ENCODE measurements at places on chromosomes 11 and 22.
A peak's percentile ranks its signal among the peaks of the same experiment; 100 is the strongest.

DNA sequence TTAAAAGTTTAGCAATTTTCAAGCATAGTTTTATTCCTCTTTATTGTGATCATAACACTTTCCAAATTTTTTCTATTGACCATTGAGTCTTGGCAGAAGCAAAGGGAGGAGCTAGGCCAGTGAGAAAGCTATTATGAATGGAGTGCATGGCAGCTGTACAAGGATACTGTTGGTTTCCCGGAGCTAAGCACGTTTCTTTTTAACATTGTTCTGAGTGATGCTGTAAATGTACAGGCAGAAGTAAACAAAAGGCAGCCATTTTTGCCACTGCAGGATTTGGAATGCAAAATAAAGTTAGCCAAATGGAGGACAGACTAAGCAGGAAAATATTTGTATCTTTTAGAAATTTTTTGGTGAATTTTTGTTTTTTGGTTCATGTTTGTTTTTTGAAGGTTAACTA is 16.2 kb downstream of the CBL start:
- no peak for DNase-seq

DNA sequence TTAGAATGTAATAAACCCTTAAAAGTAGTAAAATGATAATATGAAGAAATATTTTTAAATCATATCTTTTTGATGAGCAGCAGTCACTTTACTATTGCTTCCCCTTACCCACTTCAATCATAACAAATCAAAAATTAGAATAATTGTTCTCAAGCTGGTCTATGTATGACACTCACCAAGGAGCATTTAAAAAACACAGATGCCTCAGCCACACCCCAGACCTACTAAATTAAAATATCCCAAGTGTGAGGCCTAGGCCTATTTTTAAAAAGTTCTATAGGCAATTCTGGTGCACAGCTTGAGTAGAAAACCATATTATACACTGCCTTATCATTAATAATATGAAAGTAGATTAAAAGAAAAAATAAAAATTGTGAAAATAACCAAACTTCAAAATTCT is 15.2 kb downstream of the KIF18A start:
- DNase-seq: no peak

DNA sequence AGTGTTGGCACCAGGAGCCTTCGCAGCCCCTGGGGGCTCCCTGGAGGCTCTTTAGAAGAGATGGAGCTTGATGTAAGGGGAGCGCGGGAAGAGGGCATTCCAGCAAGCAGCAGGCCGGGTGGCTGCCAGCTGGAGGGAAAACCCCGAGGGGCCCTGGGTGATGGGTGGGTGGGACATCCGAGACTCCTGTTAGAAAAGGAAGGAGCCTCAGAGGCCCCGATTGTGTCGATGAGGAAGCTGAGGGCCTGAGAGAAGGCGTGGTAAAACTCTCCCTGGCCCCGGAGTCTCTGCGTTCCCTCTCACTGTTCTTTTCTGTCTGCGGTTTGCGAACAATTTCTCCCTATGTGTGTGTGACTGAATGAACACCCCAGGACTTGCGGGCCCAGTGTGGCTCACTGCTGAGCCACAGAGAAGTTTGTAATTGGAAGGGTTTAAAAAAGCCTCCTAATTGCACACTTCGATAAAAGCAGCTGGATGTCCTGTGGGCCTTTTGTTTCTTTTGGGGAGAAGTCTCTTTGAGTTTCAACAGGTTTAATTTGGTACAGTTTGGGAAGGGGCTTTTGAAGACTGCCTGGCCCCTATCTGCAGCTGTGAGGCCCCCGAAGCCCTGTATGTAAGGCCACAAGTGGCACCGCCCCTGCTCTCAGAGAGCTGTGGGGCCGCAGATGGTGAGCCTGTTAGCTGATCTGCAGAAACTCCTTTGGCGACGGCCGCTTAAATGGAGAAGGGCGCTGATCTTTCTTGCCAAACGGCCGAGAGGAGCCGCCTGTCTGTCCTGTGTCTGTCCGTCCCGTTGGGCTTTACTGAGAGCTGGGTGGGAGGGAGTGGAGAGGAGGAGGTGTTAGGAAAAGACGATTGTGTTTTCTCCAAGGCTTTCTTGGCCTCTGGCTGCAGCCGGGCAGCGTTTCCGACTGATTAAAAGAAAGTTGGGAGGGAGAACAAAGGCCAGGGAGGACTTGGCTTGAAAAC is 2.0 kb downstream of the FBLN1 start:
- peak; percentile 77 for DNase-seq

DNA sequence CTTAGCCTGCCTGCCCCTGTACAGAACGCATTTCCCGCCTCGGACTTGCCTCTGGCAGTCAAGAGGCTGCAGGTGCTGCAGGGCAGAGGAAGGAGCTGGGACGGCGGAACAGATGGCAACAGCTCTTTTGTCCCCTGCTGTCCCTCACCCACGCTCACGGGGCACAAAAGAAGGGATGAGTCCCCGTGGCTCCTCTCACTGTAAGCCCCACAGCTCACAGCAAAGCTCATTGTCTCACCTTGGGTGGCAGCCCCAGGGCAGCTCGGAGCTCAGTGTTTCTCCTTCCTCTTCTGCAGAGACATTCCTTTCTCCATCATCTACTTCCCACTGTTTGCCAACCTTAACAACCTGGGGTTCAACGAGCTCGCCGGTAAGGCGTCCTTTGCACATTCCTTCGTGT is 24.3 kb downstream of the SLC25A18 start:
- DNase-seq: no peak

GRCh38 chr11:111019871-111020670 is 225.5 kb upstream of the POU2AF2 start:
- DNase-seq: no peak

DNA sequence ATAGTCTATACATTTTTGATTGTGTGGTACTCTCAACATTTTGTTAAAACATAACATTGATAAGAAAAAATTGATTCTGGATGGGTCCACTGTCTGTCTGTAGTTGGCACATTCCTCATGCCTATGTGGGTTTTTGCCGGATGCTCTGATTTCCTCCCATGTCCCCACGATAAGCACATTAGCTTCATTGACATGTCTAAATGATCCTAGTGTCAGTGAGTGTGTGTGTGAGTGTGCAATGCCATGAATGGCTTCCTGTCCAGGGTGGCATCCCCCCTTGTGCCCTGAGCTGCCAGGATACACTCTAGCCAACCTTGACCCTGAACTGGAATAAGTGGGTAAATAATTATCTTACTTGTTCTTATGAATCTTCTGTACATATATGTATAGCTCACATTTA is 5.4 kb downstream of the SFI1 start:
- no peak for DNase-seq

GRCh38 chr11:33835143-33835878 is 56.6 kb downstream of the LMO2 start:
- DNase-seq: no peak

DNA sequence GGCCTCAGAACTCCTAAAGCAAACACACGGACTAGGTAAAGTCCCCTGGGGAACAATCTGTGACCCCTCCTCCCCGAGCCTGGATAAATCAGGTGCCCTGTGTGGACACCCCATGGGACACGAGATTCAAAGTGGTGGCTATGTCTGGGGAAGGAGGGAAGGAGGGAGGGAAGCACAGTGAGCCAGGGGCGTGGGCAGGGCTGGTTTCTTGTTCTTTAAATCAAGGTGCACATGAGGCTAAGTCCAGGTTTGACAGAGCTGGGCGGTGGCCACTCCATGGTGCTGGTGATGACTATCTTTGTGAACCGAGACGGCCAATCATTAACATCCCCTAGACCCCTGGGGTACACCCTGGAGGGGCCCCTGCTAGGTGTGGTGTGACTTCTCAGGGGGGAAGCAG is 20.3 kb upstream of the TH start:
- no peak for DNase-seq

DNA sequence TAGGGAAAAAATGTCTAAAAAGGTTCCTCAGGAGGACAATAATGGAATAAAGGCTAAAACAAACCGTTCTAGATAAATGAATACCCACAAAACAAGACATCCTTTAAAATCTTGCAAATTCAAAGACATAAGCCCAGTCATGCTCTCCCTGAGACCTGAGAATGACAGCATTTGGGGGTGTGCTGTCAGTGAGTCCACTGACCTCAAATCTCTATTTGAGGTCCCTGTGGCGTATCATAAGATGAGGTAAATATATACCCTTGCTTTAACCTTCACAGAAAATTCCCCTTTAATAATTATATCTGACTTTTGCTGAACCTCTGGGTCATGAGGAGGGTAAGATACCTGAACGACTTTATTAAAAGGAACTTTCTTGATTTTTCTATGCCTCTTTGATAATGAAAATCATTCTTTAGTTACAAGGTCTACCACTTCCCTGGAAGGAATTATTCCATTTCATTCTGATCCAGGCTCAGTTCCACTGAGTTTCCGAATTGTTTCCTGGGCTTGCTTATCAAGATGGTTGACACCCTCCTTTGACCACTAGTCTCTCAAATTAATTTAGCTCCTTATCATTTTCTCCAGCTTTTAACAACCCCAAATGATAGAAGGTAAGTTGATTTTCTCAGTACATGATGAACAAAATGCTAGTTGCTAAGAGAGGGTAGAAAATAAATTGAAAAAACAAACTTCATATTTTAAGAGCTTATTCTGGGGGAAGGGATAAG is 53.8 kb upstream of the CHRM4 start:
- DNase-seq: no peak

- DNase-seq: no peak
These were observed 14.2 kb downstream of the STARD10 start for GRCh38 chr11:72779495-72780128.

GRCh38 chr11:44823006-44823405 is 96.2 kb downstream of the TSPAN18 start:
- DNase-seq: peak; percentile 90

- DNase-seq: no peak
These were observed 452.0 kb downstream of the JRKL start for GRCh38 chr11:96841792-96842191.

- no peak for DNase-seq
These were observed 13.3 kb downstream of the APOL3 start for GRCh38 chr22:36147196-36147791.

GRCh38 chr11:10592331-10592730 is 23.9 kb upstream of the LYVE1 start:
- no peak for DNase-seq

DNA sequence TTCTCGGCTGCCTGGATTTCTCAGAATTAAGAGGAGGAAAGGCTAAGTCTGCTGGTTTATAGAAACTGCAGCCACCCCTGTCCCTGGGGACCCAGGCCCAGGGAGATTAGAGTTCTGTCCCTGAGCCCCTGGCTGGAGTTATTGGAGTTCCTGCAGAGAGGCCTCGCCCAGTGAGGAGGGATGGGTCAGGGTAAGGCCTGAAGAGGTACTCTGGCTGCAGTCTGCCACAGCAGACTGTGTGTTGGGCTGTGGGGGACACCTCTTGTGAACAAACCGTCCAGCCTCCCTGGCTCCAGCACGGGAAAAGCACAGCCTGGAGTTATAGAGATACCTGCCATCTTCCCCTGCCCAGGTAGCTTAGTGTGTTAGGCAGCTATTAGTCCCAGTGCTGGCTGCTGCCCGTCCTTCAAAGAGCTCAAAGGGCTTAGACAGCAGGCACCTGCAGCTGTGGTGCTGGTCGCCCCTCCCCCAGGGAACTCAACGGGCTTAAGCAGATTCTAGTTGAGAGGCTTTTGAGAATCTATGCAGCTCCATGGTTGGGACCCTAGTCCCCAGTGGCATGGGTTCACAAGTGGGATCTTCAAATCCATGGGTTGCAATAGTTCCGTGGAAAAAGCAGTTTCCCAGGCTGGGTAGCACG is 36.6 kb upstream of the MUC15 start:
- DNase-seq: no peak

All from endodermal cell (in vitro differentiated cells).